ENCODE measurements at places on chromosomes 13 and 19. TPM values are rescaled to one million over a fixed set of nuclear protein-coding genes. Genes with fewer than 3 reads are reported as not detected.

The CPAMD8 gene
- 64.1 TPM for total RNA-seq

The POGLUT2 gene
- 7.0 TPM for total RNA-seq

The RNF17 gene
- total RNA-seq: not detected

The SPINT2 gene
- total RNA-seq: 381 TPM

The FBN3 gene
- 0.44 TPM for total RNA-seq

- DNase-seq: peak; percentile 98
- no peaks in the 10 kb centered on the region for H3K36me3 ChIP-seq
- no peaks in the 10 kb centered on the region for H3K27me3 ChIP-seq
- peaks cover 13% of the 10 kb centered on the region for H3K4me1 ChIP-seq
- peak within 1 kb of the TSS; percentile 89 for H3K4me3 ChIP-seq
Observed at GRCh38 chr13:52652196-52652979, at the start of gene SUGT1. SUGT1 (plus strand) TSS chr13:52652836; CDS start chr13:52652921, 85 bp downstream.

- peaks cover 41% of the 10 kb centered on the region for H3K36me3 ChIP-seq
- peaks cover 2% of the 10 kb centered on the region for H3K4me1 ChIP-seq
- DNase-seq: no peak
Observed at GRCh38 chr13:77016251-77016812, 10.6 kb downstream of the FBXL3 start.

- H3K36me3 ChIP-seq: no peaks in the 10 kb centered on the region
- no peak overlapping the region for H3K4me3 ChIP-seq
- H3K27ac ChIP-seq: no peak overlapping the region
- H3K4me1 ChIP-seq: no peaks in the 10 kb centered on the region
Observed at GRCh38 chr13:24606486-24607170, 73.6 kb upstream of the ATP12A start.

DNA sequence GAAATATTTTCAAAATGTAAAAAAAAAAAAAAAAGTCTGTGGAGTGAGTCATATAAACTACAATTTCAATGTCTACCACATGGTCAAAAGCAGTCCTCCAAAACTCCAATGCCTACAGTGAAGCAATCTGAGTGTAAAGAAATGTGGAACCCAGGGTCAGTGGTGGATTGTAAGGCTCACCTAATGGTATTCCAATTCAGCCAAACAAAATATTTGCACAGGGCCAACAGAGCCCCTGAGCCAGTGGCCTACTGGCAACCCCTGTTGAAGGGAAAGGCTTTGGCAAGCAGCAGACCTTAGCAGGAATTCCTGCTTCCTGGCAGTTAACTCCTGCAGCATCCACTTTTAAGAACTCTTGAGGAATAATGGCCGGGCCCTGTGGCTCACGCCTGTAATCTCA, 3.4 kb downstream of the DNMT1 start:
- H3K27ac ChIP-seq: no peak overlapping the region
- H3K4me1 ChIP-seq: no peaks in the 10 kb centered on the region
- no peak overlapping the region for H3K4me3 ChIP-seq
- H3K27me3 ChIP-seq: no peaks in the 10 kb centered on the region

- H3K4me3 ChIP-seq: peak overlapping the region; percentile 65
- H3K27ac ChIP-seq: peak overlapping the region; percentile 51
- H3K27me3 ChIP-seq: no peaks in the 10 kb centered on the region
- peak; percentile 68 for DNase-seq
Observed at GRCh38 chr19:19062454-19063182, 1.2 kb upstream of the SLC25A42 start.

- no peak overlapping the region for H3K27ac ChIP-seq
- H3K4me3 ChIP-seq: no peak overlapping the region
- H3K36me3 ChIP-seq: no peaks in the 10 kb centered on the region
- DNase-seq: no peak
- H3K27me3 ChIP-seq: no peaks in the 10 kb centered on the region
Observed at GRCh38 chr13:46396341-46396740, 9.3 kb upstream of the RUBCNL start.

GRCh38 chr19:48169578-48169938, 586 bp downstream of the LIG1 start:
- DNase-seq: peak; percentile 74
- H3K27me3 ChIP-seq: no peaks in the 10 kb centered on the region
- H3K4me3 ChIP-seq: peak overlapping the region; percentile 68
- peak overlapping the region; percentile 28 for H3K27ac ChIP-seq
- peaks cover 6% of the 10 kb centered on the region for H3K36me3 ChIP-seq

GRCh38 chr13:106484537-106485193, 50.8 kb downstream of the EFNB2 start:
- H3K27me3 ChIP-seq: no peaks in the 10 kb centered on the region
- DNase-seq: no peak
- H3K36me3 ChIP-seq: no peaks in the 10 kb centered on the region
- no peaks in the 10 kb centered on the region for H3K4me1 ChIP-seq
- H3K4me3 ChIP-seq: no peak overlapping the region

- no peaks in the 10 kb centered on the region for H3K4me1 ChIP-seq
- H3K27me3 ChIP-seq: no peaks in the 10 kb centered on the region
- H3K4me3 ChIP-seq: no peak overlapping the region
- DNase-seq: no peak
- H3K27ac ChIP-seq: no peak overlapping the region
Observed at GRCh38 chr13:79197933-79198332, 208.1 kb downstream of the RBM26 start.

GRCh38 chr19:31100206-31100590, 249.0 kb downstream of the TSHZ3 start:
- no peaks in the 10 kb centered on the region for H3K36me3 ChIP-seq
- H3K27ac ChIP-seq: no peak overlapping the region
- H3K4me3 ChIP-seq: no peak overlapping the region
- no peaks in the 10 kb centered on the region for H3K4me1 ChIP-seq
- no peak for DNase-seq

DNA sequence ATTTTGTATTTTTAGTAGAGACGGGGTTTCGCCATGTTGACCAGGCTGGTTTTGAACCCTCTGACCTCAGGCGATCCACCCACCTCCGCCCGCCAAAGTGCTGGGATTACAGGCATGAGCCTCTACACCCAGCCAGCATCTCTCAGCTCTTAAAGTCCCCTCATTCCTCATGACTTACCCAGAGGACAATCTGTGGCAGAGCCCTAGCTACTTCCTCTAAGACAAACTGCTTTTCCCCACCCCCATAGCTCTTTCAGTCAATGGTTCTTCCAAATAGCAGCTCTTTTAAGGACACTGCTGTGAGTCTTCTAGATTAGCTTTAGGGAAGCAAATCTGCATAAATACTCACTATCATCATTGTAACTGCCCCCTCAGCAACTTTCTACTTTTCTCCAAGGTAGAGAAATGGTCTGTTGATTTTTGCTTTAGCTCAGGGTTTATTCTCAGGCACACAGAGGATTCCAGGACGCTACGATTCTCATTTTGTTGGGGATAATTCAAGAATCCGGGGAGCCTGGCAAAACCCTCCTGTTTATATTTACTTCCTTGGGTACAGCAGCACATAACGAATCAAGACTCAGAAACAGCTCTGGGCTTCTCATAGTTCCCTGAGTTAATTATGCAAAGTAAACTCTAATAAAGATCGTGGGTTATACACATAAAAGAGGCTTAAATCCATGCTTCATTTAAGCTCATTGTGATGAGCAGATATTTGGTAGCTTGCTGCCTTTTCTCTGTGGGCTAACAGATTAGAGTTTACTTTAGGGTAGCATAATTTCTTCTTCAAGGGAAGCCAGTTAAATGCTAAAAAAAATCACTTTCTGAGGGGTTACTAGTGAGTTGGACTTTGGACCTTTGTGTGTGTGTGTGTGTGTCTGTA, 357.4 kb downstream of the TDRD3 start:
- no peaks in the 10 kb centered on the region for H3K27me3 ChIP-seq
- H3K4me1 ChIP-seq: peaks cover 1% of the 10 kb centered on the region
- H3K27ac ChIP-seq: no peak overlapping the region
- DNase-seq: no peak
- no peaks in the 10 kb centered on the region for H3K36me3 ChIP-seq

DNA sequence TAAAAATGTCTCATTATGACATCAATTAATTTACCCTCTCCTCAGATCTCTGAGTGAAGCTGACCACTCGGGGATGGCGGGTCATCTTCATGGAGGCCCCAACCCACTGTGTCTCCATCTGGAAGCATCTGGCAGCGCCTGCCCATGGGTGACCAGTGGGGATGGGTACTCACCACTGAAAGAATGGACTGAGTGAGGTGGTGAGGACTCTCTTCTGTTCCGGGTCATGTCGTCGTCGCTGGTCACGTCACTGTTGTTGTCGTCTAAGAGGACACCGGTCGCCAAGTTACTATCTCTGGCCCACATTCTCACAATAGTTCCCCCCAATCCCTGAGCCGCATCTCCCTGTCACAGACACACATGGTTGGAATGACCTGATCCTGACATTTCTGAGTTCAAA, 17.1 kb downstream of the PEG3 start:
- H3K27ac ChIP-seq: no peak overlapping the region
- no peak for DNase-seq
- H3K27me3 ChIP-seq: no peaks in the 10 kb centered on the region

DNA sequence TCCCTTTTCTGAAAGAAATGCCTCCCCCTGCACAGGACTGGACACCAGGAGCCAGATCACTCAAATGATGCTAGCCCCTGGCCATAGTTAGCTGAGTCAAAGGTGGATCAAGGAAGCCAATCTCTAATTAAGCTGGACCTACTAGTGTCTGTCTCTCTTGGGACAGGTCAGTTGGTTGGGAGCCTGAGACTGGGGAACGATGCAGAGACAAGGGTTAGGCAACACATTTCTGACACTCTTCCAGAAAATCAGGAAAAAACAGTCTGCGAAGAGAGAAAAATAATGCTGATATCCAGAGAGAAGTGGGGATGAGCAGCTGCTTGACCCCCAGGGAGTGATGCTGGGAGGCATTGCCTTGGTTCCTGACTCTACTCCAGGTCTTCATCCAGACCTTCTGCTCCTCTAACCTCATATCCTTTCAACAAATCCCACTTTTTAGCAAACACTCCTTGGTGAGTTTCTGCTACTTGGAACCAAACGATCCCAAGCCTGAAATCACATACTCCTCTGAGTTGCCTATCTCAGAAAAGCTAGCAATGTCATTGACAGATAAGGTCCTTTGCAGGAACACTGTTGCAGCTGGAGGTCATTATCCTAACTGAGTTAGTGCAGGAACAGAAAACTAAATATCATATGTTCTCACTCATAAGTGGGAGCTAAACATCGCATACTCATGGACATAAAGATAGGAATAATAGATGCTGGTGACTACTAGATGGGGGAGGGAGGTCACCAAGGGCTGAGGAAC, 369.7 kb downstream of the COG6 start:
- H3K27me3 ChIP-seq: no peaks in the 10 kb centered on the region
- no peak overlapping the region for H3K4me3 ChIP-seq
- DNase-seq: no peak
- no peaks in the 10 kb centered on the region for H3K36me3 ChIP-seq
- H3K27ac ChIP-seq: no peak overlapping the region

DNA sequence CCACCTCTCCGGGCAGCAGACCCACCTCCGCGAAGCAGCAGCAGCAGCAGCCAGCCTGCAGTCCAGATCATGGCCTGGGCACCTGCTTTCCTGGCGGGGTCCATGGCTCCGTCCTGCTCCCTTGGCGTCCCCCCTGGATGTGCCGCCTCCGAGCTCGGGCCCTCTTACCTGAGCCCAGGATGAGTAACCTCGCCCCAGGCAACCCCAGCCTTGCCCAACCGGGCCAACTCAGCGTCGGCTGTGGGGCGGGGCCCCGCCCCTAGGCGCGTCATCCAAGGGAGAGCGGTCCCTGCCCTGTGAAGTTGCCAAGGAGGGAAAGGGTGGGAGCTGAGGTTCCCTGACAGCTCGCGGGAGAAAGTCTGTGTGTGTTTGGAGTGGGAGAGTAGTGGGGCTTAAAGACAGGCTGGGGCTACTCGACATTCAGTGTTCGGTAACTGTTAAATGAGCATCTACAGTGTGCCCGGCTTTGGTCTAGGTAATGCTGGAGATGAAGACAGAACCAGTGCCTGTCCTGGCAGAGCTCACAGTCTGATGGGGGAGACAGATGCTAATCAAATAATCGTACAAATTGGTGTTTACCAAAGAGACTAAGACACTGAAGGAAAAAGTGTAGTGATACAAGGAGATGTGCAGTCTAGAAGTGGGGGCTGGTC, at the start of gene LYPD3:
TSS of gene LYPD3 (minus strand) at position 141 of the 653 bp plus-strand sequence. CDS start at position 104, 37 bp downstream.
- no peaks in the 10 kb centered on the region for H3K4me1 ChIP-seq
- peak within 1 kb of the TSS; percentile 85 for H3K27ac ChIP-seq
- DNase-seq: no peak
- H3K36me3 ChIP-seq: no peaks in the 10 kb centered on the region

DNA sequence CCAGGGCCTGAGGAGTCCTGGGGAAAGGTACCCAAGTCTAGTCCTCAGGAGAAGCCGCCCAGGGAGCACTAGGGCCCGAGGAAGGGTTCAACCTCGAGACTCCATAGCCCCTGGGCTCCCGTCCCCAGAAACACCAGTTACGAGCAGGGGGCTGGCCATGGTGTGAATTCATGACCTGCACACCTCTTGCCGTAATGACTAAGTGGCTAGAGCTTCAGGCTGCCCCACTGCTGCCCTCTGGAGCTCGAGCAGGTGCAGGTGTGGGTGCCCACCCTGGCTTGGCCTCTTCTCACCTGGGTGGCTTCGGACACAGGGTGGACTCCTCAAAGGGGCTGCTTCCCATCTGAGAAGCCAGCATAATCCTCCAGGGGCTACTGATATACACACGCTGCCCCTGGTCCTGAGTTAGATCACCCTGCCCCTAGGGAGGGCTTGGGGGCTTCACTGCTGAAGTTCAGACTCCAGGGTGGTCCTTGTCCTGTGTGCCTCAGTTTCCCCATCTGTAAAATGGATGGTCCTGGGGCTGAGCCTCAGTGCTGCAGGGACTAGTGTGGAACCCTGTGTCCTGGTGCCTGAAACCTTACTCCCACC, 13.6 kb downstream of the SPC24 start:
- peaks cover 28% of the 10 kb centered on the region for H3K4me1 ChIP-seq
- no peaks in the 10 kb centered on the region for H3K36me3 ChIP-seq
- H3K27me3 ChIP-seq: no peaks in the 10 kb centered on the region

DNA sequence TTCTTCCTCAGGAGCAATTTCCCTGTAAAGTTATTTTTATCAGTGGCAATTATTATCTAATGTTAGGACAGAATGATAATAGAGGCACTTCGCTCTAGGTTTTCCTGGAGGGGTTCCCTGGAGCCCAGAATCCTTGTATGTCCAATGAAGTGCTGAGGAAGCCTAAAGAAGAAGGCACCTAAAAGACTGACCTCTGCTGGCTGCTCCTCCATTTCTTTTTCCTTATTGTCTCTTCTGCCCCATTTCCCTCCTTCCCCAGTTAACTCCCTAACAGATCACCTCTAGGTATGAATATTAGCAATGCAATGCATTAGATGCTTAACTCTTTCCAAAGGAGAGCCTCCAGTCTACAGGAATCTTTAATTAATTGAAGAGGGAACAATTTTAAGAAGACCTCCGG, 985.4 kb downstream of the DIAPH3 start:
- H3K4me3 ChIP-seq: no peak overlapping the region
- no peaks in the 10 kb centered on the region for H3K4me1 ChIP-seq
- H3K27ac ChIP-seq: no peak overlapping the region
- no peaks in the 10 kb centered on the region for H3K27me3 ChIP-seq
- DNase-seq: no peak

DNA sequence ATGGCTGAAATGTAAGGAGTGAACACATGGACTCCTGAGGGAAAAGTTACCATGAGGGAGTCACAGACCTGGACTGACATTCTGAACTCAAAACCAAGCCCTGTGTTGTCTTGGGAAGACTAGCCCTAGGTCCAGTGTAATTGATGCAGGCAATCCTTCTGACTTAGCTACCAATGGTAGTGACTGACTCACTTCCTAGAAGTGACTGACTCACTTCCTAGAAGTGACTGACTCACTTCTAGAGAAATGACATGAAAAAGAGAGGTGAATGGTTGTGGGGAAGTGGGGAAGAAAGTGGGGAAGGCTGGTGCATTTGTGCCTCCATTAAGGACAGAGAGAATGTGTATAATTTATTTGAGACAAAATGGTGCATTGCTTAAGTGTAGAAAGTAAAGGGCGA, 49.9 kb downstream of the EDNRB start:
- no peaks in the 10 kb centered on the region for H3K4me1 ChIP-seq
- no peak overlapping the region for H3K4me3 ChIP-seq
- H3K27ac ChIP-seq: no peak overlapping the region
- no peak for DNase-seq

Data from kidney (tissue), 22 donors.